Stimulated activated CD4-positive, alpha-beta T cell treated with anti-CD3 and anti-CD28 coated beads, Interleukin-12 subunit alpha, Interleukin-12 subunit beta, amount 100 ng/mL, for 48 hours (primary cell): ENCODE measurements at places on chromosomes 5 and 9.

DNA sequence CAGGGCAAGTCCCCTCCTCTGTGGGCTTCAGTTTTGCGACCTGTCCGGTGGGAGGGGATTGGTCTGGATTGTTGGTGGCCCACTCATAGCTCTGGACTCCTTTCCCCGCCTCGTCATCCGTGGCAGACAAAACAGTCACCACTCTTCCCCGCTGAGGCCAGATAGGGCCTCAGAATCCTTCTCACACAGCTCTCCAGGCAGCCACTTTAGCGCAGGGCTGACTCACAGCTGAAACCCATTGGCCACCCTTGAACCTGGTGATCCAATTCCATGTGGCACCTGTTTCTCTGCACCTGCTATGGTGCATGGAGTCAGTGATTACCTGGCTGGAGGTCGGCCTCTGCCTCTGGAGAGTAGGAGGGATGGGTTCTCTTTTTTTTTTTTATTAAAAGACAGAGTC, 15.8 kb upstream of the CACFD1 start:
- DNase-seq, result no peak

- DNase-seq, result no peak
These were observed 19.3 kb downstream of the PAEP start for GRCh38 chr9:135580664-135581380.

- DNase-seq, result no peak
These were observed 26.0 kb downstream of the ADAMTSL1 start for GRCh38 chr9:18499980-18500379.

- DNase-seq, result no peak
These were observed 479.6 kb downstream of the ACTL7B start for GRCh38 chr9:108376140-108376539.

- no peak for DNase-seq
These were observed at the start of gene SPINK5 for GRCh38 chr5:148063861-148064260. Gene SPINK5 (plus strand): TSS chr5:148063980. CDS start chr5:148064045, 65 bp downstream.

GRCh38 chr9:7756088-7756487, 43.5 kb downstream of the DMAC1 start:
- no peak for DNase-seq

DNA sequence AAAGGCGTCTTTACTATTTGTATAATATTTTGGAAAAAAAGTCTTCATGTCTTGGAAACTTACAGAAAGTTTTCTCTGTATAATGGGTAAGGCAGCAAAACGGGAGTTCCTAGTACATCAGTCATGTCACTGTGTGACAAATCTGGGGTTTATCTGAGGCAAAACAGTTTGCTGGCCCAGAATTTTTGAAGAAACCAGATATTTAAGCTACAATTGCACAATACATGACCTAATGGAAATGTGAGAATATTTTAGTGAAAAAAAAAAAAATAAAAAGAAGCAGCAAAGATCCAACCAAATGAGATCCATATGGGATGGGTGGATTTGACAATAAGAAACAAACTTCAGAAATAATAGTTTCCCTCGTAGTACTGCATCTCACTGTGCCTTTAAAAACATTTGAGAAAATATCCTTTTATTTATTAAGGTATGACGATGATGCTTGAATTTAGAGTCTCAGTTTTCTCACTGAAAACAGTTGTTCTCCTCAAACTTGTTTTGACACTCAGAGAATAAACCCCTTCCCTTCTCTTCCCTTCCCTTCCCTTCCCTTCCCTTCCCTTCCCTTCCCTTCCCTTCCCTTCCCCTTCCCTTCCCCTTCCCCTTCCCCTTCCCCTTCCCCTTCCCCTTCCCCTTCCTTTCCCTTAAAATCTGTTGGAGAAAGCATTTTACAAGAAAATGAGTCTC, 180.5 kb upstream of the TUT7 start:
- DNase-seq, result no peak

DNA sequence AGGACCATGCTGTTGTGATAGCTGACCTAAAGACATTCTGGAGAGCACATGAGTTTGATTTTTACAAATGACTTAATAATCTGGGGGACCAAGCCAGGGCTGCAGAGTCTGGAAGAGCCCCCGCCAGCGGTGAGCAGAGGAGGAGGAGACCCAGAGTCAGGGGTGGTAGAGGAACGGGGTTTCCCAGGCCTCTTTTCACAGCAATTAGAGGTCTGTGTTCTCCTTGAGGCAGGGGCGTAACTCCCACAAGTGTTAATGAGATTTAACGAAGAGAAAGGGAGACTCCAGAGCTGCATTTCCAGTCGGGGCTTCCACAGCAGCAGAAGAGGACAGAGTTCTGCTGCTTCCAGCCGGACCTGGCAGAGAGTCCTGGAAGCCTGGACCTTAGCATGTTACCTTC, 137.9 kb upstream of the SLC24A2 start:
- no peak for DNase-seq

DNA sequence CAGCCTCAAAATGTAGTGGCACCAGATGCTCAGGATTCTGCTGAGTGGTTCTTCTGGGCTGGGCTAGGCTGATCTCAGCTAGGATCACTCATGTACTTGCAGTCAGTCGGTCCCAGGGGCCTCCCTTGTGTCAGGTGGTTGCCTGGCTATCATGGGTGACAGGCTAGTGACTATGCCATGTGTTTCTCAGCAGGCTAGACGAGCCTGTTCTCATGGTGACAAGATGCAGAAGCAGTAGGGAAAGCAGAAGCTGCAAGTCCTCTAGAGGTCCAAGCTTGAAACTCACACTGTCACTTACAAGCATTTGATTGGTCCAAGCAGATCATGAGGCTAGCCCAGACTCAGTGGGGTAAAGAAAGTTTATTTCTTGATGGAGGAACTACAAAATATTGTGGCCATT, 15.2 kb upstream of the KCNMB1 start:
- DNase-seq, result no peak

DNA sequence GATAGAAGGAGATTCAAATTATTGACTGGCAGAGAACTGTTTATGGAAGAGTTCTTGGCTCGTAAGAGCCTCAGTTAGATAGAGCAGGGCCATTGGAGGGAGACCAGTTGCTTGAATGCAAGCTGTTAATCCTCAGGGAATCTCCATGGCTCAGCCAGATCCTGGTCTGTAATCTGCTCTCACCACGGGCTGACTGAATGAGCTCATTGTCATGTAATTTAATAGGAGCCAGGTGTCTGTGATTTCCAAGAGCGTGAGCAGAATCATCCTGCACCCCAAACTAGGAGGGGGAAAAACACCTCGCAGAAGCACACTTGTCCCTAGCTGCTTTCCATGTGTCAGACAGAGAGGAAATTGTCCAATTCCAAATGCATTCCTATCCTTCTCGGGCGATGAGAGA, 19.1 kb upstream of the KCNMB1 start:
- no peak for DNase-seq

DNA sequence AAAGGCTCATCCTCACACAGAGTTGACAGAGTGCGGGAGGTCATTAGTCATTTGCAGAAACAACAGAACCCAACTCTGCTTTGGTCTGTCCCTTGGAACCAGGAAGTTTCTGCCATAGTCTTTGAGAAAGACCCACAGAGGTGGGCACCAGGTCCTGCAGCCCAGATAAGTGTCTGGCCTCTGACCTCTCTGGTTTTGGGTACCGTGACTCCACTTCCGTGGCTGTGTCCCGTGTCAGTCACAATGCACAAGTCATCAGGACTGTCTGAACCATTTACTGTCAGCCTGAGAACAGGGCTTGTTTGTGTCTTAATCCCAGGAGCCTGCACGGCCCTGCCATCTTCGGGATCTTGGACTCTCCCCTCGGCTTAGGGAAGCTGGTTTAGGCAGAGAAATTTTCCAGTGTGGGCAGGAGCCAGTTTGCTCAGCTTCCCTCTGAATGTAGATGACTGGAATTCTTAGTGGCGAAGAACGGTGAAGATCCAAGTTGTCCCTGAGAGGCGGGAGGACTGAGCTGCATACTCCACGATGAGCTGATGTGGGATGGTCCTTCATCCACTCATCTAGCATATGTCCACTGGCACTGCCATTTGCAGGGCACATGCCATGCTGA, 11.9 kb downstream of the GSN start:
- no peak for DNase-seq

- DNase-seq, result no peak
These were observed 5.2 kb downstream of the GNAQ start for GRCh38 chr9:78026416-78026815.

DNA sequence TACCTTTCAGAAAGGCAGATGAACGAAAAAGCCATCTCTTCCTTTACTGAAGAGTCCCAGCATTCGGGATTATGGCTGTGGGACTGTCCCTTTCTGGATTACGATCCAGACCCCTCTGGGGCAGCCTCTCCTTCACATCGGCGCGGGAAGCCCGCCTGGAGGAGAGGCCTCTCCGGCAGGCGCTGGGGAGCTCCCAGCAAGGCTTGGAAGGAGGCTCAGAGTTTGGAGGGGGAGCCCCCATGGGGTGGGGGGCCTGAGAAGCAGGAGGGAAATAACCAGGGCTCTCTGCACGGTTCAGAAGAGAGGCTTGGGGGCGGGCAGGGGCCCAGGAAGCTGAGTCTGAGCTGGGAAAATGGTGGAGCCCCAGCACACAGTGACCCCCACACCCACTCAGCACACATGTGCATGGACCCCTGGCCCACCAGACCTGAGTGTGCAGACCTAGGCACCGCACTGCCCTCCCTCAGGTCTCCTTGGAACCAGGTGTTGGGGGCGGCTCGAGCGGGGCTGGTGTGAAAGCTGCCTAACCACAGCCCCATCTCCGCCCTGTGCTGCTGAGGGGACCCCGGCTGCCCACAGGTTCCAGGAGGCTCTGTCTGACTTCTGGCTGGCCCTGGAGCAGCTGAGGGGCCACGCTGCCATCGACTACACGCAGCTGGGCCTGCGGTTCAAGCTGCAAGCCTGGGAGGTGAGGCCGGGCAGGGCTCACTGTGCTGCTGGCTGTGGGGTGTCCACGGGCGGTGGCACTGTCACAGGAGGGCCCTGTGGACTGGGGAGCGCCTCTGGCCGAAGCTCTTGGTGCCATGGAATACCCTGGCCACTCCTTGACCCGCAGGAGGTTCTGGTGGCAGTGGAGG, 4.5 kb downstream of the NOXA1 start:
- DNase-seq, result no peak

GRCh38 chr5:124199893-124200292, 546.5 kb downstream of the ZNF608 start:
- no peak for DNase-seq

DNA sequence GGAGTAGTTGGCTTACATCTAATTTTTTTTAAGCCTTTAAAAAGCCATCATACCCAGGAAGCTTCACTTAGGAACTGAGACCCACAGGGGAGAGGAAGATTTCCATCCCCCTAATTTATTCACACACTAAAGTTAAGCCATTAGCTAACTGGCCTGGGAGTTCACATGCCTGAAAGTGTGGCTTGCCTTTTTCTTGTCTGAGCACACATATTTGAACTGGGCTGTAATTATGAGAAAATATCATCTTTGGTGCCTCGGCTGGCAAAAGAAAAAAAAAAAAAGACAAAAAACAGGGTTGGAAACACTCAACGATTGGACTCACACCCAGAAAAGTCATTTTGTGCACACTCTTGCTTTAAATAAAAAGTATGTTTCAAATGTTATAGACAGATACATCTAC, 847.3 kb downstream of the MAT2B start:
- no peak for DNase-seq

DNA sequence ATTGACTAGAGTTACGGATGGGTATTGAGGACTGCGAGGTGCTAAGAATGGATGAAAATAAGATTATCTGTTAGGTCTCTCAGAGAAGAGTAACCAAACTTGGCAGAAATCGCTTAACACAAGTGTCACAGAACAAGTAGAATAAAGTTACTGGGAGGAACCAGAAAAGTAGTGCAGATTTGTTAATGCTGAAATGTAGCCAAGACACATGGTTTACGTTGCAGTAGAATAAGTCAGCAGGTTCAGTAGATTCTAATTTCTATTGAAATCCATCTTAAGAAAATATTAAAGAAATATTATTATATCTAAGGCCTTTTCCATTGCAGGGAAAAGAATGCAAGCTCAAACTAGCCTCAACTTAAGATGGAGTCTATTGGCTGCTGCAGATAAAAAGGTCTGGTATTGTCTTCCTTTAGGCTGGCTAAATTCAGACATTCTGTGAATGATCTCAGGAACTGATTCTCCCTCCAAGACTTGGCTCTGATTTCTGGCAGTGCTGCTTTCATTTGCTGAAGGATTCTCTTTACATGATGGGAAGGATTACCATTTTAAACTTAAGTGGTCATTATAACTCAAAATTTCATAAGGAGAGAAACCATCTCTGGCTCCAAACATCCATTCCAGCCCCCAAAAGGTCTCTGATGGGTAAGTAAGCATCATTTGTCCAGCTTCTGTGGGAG, 314.9 kb downstream of the MARCHF11 start:
- no peak for DNase-seq

GRCh38 chr9:128096616-128097536, 28.8 kb downstream of the SLC25A25 start:
- DNase-seq, result no peak

DNA sequence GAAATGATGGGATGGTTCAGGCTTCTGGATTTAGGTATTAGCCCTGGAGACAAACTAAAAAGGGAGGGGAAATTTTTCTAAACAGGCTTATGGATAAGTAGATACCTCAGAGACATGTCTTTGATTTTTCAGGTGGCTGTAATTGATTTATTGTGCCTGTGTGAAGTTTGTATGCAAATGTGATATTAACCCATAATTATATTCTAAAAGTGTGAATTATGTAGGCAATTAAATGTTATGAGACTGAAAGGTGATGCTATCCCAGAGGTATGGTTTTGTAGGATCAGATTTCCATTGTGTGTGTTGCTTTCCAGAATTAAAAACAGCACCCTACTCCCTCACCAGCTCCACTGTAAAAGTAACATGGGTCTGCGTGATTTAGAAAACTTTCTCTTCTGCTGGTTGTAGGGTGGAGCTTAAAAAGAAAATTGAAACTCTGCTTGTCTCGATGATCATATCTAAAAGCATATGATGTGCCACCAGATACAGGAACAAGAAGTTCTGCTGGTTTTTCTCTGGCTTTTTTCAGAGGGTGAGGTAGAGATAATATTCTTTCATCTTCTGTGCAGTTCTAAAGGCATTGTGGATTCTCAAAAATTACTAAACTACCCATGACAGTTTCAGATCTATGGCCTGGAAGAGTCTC, 71.8 kb upstream of the TAF11L2 start:
- DNase-seq, result no peak

DNA sequence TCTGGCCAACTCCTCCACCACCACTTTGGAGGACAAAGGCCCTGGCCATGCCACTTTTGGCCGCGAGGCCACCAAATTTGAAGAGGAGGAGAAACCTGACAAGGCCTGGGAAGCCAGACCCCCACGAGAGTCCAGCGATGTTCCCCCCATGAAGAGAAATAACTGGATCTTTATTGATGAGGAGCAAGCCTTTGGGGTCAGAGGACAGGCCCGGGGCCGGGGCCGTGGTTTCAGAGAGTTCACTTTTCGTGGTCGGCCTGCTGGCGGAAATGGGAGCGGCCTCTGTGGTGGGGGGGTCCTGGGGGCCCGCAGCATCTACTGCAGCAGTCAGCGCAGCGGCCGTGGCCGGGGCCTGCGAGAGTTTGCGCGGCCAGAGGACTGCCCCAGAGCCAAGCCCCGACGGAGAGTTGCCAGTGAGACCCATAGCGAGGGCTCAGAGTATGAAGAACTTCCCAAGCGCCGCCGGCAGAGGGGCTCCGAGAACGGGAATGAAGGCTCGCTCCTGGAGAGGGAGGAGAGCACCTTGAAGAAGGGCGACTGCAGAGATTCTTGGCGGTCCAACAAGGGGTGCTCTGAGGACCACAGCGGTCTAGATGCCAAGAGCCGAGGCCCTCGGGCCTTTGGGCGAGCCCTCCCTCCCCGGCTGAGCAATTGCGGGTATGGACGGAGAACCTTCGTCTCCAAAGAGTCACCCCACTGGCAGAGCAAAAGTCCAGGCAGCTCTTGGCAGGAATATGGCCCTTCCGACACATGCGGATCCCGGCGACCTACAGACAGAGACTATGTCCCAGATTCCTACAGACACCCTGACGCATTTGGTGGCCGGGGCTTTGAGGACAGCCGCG, 27.4 kb upstream of the POMT1 start:
- no peak for DNase-seq

GRCh38 chr9:118529210-118529609, 825.0 kb downstream of the TLR4 start:
- no peak for DNase-seq
